Adrenal gland (tissue), 19 donors: ENCODE measurements at places on chromosomes 16 and 17. TPM values are rescaled to one million over a fixed set of nuclear protein-coding genes. Genes with fewer than 3 reads are reported as not detected.

The PPY gene
- polyA plus RNA-seq: not detected

The GNGT2 gene
- polyA plus RNA-seq: 3.3 TPM

The PIK3R5 gene
- 3.3 TPM for polyA plus RNA-seq

The OR1A1 gene
- polyA plus RNA-seq: not detected

The HAS3 gene
- polyA plus RNA-seq: 0.27 TPM

The NAGS gene
- 0.37 TPM for polyA plus RNA-seq

The KRT31 gene
- polyA plus RNA-seq: not detected

The STAT3 gene
- 49.0 TPM for polyA plus RNA-seq

The JPT1 gene
- 102 TPM for polyA plus RNA-seq

The ASGR1 gene
- polyA plus RNA-seq: 6.9 TPM

The CEP112 gene
- polyA plus RNA-seq: 13.5 TPM

The FNDC8 gene
- not detected for polyA plus RNA-seq

The HIGD1B gene
- 7.1 TPM for polyA plus RNA-seq

The PIK3R6 gene
- polyA plus RNA-seq: 1.5 TPM

The SLC9A5 gene
- polyA plus RNA-seq: 0.20 TPM

The GINS3 gene
- 9.3 TPM for polyA plus RNA-seq

The CD79B gene
- 1.7 TPM for polyA plus RNA-seq

The ZFPM1 gene
- polyA plus RNA-seq: 0.37 TPM

The CMTM2 gene
- 0.17 TPM for polyA plus RNA-seq

The KRTAP4-6 gene
- not detected for polyA plus RNA-seq

The ZNF764 gene
- 5.9 TPM for polyA plus RNA-seq

The CCL13 gene
- 1.7 TPM for polyA plus RNA-seq

The PLXDC1 gene
- polyA plus RNA-seq: 5.6 TPM

The VAT1L gene
- 38.0 TPM for polyA plus RNA-seq

The CDRT15 gene
- polyA plus RNA-seq: not detected
